ENCODE measurements at places on chromosomes 12 and 14.

DNA sequence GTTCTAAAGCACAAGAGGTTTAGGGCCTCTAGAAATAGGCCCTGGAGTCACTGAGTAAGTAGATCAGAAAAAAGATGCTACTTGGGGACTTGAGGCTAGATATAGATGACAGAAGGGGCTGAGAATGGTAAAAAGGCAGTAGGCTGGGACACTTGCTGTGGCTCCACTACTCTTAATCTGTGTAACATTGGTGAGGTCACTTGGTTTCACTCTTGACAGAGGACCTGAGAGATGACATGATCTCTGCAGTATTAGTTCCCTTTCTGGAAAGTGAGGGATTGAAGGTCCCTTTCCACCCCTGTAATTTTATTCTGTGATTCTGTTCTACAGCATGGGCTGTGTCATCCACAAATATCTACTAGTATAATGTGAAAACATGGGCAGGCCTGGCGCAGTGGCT is 39.7 kb downstream of the MAPKAPK5 start:
- DNase-seq: no peak

GRCh38 chr14:94823556-94824341 is 53.8 kb upstream of the GSC start:
- no peak for DNase-seq

GRCh38 chr12:3604286-3604685 is 113.3 kb downstream of the PRMT8 start:
- DNase-seq: no peak

DNA sequence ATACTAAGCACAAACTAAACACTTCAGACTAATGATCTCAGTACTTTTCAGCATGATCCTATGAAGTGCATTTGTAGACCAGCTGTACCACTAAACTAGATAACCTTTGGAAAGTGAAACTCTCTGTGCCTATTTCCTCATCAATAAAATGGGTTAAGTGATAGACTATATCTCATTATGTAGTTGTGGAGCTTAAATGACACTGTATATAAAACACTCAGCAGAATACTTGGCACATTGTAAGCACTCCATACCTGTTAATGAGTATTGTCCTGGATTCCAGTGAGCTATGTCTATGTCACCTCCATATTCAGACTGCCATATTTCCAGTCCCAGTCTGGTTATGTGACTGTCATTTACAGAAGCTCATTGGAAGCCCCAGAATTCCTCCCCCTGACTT is 44.4 kb downstream of the RTN1 start:
- no peak for DNase-seq

- no peak for DNase-seq
Measured at GRCh38 chr14:64720131-64720576, 15.9 kb downstream of the PLEKHG3 start.

GRCh38 chr12:41701943-41702601 is 442.6 kb downstream of the GXYLT1 start:
- no peak for DNase-seq

- DNase-seq: no peak
Measured at GRCh38 chr12:115755061-115755724, 522.3 kb downstream of the MED13L start.

GRCh38 chr14:71245659-71246361 is 338.6 kb downstream of the PCNX1 start:
- no peak for DNase-seq

- no peak for DNase-seq
Measured at GRCh38 chr12:117344716-117345115, 16.7 kb downstream of the NOS1 start.

DNA sequence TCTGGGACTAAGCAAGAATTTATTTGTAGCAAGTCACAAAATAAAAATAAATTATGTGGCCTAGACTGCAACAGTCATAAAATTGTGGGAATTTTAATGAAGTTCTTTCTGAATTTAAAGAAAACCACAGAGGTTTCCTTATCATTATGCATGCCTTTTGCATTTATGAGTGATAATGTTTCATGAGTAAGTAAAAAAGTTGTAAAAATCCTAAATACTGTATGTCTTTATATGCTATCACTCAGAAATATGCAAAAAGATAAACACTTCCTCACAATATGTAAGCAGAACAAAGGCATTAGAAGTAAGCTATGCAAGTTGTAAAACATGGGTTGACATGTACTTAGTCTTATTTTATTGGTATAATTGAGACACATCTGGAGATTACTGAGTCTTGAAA is 239.4 kb upstream of the PDE3A start:
- DNase-seq: no peak

DNA sequence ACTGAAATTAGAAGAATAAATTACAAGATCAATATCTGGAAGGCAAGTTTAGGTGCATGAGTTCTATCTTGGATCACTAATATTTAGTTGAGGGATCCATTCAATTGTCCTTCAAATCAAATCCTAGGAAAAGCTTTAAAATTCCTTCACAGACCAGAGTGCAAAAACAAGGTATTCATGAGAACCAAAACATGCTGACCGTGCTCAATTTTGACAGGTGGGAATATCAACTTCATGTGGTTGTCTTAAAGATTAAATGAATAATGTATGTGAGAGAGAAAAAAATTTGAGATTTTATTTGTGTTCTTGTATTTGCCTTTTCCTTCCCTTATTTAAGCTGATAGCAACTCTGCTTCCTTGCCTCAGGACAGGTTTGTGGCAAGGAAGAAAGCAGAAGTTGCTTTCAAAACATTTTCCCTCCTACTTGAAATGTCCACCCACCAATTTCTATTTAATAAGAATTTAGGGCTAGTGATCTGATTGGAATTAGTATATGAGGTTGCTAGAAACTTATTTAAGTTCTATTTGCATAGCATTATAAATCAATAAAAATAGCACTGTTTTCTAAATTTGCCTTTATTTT is 4.9 kb upstream of the PPP1R12A start:
- no peak for DNase-seq
